ENCODE measurements at places on chromosomes 11 and 22. TPM values are rescaled to one million over a fixed set of nuclear protein-coding genes. Genes with fewer than 3 reads are reported as not detected.

- no peak for DNase-seq
Observed at GRCh38 chr11:45590743-45591142, 74.7 kb downstream of the CHST1 start.

DNA sequence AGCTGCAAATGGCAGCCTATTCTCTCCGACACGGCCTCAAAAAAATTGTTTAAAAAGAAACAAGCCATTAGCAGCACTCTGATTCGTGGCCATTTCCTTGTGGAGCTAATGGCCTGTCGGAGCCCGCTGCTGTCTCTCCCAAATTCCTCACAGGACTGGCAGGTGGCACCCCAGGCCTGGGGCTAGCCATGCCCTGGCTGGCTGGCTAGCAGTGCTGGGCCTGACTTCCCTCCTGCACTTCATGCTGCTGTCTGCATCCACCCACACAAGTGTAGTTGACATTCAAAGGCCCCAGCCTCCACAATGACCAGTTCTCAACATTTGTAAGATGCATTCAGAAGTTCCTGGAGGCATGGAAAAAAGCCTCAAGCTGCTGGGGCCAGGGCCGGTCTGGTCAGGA lies 61.5 kb downstream of the SMCO4 start:
- DNase-seq = no peak

- peak; percentile 36 for DNase-seq
Observed at GRCh38 chr11:47186700-47187695, 764 bp upstream of the PACSIN3 start.

- DNase-seq = no peak
Observed at GRCh38 chr11:111932611-111932950, 4.6 kb upstream of the DIXDC1 start.

DNA sequence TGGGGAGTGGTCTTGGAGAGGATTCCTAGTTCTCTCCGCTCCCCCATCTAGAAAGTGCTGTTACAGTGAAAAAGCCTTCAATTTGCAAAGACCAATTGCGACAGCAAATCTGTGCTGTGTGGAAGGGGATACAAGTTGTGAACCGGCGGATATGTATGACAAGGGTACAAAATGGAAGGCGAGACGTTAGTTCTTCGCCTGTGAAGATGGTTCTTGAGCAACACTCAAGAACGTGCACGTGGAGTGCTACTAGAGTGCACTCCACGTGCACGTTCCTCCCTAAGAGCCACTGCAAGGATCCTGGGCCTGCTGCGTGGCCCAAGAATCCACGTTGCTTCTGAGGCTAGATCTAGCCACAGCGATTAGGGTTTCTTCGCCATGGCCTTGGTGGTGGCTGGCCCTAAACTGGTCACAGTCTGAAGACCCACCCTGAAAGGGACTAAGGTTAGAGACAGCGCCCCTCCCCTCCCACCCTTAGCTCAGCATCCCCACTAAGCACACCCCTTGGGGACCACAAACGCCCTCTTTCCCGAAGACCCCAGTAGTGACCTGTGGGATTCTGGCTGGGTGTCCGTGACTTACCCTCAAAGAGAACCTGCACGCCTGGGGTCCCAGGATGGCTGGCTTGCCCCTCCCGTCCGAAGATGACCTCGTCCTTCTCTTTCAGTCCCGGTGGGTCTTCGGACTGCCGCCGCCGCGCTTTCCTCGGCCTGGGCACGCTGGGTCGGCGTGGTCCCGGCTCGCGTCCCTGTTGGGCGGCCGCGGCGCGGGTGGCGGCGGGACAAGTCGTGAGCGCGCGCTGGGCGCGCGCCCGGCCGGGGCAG lies 519 bp upstream of the PDE3B start:
- DNase-seq = no peak

DNA sequence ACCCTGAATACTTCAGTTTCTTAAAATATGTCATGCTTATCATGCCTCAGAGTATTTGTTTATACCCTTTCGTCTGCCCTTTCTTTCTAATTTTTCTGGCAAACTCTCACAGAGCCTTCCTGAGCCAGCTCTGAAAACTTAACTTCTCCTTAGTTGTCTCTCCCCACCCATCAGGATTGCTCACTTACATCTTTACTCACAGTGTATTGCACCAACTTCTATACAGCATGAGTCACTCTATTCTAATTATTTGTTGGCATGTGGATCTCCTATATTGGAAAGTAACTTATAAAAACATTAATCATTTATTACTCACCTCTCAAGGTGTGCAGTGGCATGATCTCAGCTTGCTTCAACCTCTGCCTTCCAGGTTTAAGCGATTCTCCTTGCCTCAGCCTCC lies 114.9 kb downstream of the FANCF start:
- DNase-seq = no peak

DNA sequence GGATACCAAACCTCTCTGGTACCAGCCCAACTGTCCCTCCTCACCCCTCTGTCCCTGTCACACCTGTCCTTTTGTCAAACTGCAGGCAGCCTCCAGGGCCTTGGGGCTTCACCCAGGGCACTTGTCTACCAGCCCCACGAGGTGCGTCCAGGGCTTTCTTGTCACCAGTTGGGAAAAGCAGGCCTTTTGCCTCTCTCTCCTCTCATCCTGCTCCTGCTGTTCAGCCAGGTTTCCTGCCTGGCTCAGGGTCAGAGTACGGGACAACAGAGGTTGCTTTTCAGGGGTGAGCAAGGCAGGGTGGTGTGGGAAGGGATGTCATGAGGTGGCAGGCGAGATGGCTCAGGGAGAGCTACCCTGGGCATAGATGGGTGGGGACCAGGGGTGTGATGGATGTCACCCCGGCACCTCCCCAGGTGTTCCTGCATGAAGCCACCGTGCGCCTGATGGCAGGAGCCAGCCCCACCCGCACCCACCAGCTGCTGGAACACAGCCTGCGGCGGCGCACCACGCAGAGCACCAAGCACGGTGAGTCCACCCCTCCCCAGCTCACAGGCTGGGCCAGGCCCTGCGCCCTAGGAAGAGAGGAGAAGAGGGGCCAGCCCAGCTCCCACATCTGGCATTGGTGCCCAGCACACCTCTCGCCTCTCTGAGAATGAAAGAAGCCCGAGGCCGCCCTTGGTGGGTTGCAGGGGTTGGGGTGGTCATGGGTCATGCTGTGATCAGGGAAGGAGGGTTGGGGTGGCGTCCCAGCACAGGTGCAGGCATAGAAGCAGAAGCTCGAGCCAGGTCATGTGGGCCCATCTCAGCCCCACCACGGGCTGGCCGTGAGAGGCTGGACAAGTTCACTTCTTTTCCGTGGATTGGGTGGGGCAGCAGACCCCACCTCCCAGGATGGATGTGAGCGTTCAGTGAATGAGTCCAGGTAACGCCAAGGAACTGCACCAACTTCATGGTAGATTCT lies 10.1 kb downstream of the SHISA8 start:
- no peak for DNase-seq

DNA sequence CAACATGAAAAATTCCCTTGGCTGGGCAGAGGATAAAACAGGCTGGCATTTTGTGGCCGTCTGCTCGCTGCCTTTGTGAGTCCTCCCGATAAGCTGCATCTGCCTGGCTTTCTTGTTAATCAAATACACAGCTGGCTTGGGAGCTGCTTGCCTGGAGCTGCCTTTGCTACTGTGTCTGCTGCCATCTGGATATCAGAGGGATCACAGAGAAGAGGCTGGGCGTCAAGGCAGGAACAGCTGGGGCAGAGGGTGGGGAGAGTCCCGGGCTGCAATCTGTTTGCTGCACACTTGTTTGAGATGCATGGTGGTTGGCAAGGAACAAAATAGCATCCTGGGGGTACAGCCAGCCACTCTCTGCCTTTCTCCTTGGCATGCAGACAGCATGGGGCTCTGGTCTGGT lies 36.0 kb downstream of the COMMD9 start:
- no peak for DNase-seq

DNA sequence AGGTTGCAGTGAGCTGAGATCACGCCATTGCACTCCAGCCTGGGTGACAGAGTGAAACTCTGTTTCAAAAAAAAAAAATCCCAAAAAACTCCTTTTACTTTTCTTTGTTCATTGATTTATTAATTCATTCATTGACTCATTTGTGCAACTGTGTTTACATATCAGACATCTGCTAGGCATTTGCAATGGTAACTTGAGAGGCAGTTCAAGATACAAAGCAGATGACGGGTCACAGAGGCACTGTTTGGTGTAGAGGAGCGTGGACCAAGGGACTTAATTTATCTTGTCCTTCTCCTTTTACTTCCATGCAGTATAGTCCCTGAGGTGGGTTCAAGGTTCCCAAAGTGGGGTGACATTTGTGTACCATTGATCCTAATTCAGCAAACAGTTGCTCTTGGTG lies 71.4 kb downstream of the KIAA1671 start:
- no peak for DNase-seq

DNA sequence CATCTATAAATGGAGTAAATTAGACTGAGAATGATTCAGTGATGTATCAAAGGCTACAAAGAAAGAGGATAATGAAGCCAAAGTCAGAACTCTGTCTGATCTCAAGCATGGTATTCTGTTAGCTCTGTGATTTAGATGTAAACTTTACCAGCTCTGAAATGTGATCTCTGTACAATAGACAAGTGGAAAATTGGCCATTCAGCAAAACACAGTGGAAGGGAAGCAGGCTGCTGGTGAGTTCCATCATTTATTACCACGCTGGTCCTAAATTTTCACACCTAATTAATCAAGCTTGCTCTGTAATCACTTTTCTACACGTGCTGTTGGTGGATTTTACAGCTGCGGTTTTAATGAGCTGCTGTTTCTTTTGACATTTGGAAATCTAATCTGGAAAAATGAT lies 145.1 kb upstream of the OPCML start:
- DNase-seq = no peak

- no peak for DNase-seq
Observed at GRCh38 chr11:123560006-123560405, 94.4 kb downstream of the SCN3B start.

- no peak for DNase-seq
Observed at GRCh38 chr11:8268530-8269400, 5.1 kb upstream of the LMO1 start.

DNA sequence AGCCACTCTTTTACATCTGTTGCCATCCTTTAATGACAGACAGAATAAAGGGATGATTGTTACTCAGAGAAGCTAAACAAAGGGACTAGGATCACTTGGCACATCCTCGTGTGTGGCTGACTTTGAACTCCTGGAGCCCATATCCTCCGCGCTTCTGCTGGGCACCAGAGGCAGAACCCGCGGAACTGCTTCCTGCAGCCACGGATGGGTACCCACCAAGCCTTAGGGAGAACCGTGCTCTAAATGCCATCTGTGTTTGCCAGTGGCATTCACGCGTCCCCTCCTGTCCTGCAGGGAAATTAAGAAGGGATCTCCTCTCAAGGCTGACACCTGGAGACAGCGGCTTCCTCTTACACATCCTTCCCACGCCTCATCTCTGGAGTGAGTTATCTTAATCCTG lies 294.4 kb downstream of the NTM start:
- no peak for DNase-seq

DNA sequence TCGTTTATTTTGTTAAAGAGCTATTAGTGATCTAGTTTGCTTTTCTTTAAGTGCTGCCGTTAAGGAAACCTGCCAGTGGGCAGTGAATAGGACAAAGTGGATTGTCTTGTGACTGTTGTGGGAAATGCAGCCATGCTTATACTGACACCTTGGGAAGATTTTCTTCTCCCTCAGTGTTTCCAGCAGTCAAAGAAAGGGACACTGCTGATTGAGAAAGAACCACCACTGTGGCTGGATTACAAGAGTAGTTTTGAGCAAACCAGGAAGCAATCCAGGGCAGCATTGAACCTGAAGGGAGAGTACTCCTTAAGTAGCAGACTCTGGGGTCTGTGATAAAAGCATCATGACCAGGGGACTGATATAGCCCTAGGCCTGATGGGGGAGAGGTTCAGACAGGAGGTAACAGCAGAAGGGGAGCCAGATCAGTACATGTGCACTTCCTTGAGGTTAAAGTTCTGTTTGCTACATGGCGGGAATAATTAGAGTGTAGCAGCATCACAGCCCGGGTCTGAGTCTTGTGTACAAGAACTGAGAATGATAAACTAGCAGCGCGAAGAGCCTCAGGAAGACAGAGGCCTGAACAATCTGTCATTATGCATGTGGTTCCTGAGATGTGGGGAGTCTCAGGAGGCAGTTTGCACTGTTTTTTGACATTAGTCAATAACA lies 167.8 kb downstream of the C11orf91 start:
- no peak for DNase-seq

- no peak for DNase-seq
Observed at GRCh38 chr11:118142809-118143208, 9.8 kb downstream of the SCN4B start.

Gene GAB4
- not detected for polyA plus RNA-seq

Gene HEPHL1
- not detected for polyA plus RNA-seq

Gene SAA2
- 26,704 TPM for polyA plus RNA-seq

Gene SYT8
- polyA plus RNA-seq = 0.99 TPM

Gene OR8G1
- not detected for polyA plus RNA-seq

Gene PHF5A
- polyA plus RNA-seq = 15.8 TPM

Gene PRODH
- polyA plus RNA-seq = 1.6 TPM

Gene SLC22A25
- 3.3 TPM for polyA plus RNA-seq
